ENCODE measurements at places on chromosomes 1 and 21.

DNA sequence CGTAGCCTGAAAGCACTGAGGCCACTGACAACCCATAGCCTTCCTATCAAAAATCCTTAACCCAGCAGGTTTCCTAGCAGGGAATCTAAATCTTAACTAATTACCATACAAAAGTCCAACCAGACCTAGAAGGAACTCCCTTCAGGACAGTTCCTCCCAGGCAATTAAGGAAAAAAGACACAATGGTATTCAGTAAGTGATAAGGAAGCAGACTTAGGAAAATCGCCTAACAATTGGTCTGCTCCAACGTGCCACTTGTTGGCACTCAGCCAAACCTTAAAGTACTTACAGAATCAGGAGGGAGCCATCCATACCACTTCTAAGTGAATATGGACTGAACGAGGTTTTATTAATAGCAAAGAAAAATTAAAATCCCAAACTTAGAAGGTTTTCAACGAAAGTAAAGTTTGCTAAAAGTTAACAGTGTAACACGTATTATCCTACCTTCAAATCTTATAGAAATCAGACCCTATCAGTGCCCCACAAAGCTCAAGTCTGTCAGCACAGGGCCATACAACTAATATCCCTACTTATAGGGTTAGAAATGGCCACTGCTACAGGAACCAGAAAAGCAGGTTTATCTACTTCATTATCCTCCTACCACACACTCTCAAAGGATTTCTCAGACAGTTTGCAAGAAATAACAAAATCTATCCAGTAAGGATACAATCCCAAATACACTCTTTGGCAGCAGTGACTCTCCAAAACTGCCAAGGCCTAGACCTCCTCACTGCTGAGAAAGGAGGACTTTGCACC is 29.0 kb downstream of the SPATA6 start:
- no peak for DNase-seq

DNA sequence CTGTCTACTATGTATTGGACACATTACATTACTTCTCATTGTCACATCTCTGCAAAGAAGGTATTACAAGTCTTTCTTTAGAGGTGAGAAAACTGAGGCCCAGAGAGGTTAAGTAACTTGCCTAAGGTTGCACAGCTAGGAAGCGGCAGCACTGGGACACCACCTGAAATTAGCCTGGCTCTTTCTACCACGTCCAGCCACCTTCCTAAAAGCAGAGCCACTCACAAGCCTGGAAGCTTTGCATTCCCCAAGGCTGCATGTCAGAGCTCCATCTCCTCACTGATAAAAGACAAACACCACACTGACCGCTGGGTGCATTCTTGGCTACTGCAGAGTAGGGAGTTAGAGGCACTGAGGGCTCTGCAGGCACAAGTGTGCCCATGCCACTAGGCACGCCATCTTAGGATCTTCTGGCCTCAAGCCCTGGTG is 2.4 kb downstream of the CD247 start:
- DNase-seq: no peak

DNA sequence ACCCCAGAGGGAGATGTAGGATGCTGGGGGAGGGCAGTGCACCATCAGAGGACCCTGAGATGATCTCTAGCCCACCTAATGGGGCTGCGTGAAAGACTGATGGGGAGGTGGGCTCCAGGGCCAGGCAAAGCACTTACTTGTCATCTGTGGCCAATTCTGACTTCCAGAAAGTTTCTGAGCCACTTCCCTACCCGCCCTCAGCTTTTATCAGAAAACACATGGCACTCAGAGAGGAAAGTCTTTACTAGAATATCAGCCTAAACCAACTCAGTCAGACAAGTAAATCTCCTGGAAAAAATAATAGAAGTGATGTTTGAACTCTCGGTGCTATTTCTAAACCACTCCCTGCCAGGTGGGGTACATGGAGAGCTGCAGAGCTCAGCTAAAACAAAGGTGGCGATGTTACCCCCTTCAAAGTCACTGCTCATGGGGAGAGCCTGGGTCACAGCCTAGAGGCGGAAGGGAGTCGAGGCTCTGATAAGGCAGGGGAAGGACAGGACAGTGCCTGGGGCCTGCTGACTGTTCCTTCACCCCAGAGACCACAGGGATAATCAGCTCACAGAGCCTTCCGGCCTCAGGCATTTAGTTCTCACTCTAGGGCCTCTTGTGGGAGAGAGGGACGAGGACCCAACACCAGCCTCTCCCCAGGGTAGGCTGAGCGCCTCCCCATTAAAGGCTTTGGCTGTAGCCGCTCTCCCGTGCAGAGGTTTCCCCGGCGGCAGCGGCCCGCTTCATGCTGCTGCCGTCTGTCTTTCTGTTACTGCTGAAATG is 14.2 kb downstream of the SMIM12 start:
- no peak for DNase-seq

- peak; percentile 77 for DNase-seq
These were observed 139.2 kb downstream of the CLIC6 start for GRCh38 chr21:34807881-34808568.

DNA sequence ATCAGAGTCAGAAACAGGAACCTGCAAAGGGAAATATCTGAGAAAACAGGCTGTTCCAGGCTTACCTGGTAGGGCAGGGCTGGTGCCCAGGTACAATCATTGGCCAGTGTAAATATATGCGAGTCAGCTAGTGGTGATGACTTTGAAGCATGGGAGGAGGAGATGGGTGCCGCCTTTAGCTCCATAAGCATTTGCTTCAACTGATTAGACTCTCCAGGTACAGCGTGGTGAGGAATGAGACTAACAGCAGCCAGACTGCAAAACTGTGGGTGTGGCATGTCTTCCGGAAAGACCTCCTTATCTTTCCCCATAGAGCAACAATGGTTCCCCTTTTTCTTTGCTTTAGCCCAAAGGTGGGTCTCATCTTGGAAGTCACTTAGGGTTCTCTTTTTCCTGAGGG is 137.2 kb downstream of the LRIG2 start:
- no peak for DNase-seq

DNA sequence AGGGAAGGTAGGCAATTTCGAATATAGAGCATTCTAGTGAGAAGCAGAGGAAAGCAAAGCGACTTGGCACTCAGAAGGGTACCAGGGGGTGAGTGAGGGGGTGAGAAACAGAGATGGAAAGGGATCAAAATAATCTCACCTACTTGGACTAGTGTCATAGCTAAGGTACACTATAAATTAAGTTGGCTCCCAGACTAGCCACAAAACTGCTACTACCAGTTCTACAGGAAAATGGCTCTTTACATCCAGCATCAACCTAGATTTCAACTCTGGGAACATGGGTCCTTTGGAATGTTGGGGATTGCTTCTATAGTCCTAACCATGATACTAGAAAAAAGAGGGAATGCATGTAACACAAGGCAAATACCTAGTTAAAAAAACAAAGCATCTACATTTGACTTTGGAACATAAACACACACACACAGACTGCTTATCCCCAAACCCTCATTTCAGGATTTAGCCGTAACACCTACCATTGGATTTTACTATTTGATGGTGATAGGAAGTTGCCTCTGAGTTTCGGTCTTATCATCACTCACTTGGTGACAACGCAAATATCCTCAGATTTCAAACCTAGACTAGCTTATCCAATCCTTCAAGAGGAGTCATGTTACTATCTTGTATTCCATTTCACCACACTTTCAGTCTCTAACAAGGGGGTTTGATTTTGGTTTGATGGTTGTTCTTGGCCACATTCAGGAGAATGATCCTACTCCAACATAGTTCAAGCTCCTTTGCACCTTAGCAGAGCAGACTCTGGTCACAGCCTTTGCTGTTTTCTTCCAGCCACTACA is 5.6 kb downstream of the ZBTB21 start:
- DNase-seq: no peak

DNA sequence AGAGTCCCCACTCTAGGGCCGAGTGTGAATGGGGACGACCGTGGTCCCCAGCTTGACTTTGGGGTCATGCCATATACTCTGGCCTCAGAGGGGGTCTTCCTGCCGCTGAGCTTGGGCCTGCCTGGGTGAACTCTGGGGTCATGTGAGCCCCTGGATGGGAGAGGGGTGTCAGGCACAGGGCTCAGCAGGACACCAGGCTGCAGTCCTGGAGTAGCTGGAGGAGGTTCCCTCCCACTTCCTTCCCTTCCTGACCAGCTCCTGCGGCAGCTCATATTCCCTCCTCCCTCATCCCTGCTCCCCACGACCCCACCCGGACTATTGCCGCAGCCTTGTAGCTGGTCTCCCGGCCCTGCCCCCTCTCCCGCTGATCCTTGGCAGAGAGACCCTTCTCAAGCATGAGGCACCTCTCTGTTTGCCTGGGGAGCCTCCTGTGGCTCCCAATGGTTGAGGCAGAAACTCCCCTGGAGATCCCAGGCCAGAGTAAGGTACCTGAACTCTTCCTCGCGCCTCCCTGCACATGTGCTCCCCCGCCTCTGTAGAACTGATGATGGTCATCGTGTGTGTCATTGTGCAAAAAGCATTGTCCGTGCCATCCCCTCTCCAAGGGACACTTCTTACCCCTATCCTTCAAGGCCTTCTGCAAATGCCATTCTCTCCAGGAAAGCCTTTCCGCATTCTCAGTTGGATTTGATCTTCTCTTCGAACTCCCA is 1.8 kb downstream of the TNFRSF1B start:
- no peak for DNase-seq

- DNase-seq: no peak
These were observed 265.7 kb downstream of the COL11A1 start for GRCh38 chr1:102842606-102843005.

- no peak for DNase-seq
These were observed 96.3 kb upstream of the UBE2U start for GRCh38 chr1:64107118-64107519.

DNA sequence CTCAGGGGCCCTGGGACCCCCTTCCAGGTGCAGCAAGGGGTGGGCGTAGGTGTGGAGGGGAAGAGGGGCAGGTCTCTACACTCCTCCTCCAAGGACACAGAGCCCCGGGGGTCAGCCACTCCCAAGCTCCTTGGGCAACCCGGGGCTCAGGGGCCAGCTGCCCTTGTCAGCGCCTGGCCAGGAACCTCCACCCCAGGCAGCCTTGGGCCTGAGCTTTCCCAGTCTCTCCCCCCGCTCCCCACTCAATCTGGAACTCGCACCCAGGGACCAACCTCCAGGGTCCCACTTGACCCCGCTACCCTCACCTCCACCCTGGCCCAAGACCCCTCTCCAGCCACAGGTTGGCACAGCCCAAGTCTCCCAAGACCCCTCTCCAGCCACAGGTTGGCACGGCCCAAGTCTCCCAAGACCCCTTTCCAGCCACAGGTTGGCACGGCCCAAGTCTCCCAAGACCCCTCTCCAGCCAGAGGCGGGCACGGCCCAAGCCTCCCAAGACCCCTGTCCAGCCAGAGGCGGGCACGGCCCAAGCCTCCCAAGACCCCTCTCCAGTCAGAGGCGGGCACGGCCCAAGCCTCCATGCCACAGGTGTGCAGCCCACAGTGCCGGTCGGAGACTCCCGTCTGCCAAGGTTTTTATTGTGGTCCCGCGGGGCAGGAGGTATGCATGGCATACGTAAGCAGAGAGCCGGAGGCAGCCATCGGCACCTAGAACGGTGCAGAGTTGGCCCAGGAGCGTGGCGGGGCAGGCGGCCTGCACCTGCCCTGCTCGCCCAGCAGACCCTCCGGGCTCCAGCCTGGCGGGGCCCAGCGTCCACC is 3.0 kb downstream of the TNFRSF4 start:
- no peak for DNase-seq

DNA sequence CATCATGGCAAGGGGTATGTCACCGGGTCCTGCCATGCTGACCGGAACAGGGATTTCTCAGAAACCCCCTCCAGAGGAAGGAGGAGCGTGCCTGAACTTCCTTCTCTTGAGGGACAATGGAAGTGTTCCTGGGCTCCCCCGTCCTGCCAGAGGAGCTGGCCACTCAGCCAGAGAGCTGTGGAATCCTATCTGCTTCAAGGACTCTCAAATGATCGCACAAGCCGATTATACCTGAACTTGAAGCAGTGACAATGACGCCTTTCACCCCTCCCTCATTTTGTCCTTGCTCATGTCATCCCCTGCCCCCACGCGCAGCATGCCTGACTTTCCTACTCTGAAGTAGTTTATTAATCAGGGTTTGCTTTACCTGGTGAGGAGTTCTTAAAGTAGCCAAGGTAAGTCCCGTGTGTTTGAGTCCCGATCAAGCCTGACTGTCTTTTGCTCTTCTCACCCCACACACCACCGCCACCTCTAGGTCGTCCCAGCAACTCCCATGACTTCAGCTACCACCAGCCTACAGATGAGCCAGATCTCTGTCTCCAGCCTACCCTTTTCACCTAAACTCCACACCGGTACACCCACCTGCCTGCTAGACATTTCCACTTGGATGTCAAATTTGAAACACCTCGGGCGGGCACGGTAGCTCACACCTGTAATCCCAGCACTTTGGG is 25.0 kb upstream of the PRELP start:
- DNase-seq: no peak

DNA sequence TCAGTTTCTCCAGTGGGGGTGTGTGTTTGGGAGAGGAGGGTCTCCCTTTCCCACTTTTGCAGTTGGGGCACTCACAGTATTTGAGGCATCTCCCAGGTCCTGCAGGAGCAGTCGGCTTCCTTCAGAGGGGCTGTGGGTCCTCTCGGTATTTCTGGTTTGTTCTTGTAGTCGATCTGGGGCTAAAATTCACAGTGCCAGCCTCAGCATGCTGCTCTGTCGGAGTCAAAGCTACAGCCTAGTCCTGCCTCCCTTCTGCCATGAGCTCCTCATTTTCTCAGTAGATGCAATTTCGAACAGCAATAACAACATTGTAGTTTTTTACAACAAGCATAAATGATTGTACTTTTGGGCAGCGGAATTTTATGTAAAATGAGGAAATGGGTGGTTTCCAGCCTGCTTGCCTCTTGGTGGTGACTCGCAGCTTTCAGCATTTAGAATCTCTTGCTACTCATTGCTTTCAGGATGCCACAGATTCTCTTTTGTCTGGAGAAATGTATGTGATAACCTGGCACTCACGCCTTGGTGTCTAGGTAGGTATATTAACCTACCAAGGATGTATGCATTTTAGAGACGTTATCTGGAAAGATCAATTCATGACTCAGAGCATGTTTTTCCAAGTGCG is 82.4 kb upstream of the C21orf91 start:
- no peak for DNase-seq

DNA sequence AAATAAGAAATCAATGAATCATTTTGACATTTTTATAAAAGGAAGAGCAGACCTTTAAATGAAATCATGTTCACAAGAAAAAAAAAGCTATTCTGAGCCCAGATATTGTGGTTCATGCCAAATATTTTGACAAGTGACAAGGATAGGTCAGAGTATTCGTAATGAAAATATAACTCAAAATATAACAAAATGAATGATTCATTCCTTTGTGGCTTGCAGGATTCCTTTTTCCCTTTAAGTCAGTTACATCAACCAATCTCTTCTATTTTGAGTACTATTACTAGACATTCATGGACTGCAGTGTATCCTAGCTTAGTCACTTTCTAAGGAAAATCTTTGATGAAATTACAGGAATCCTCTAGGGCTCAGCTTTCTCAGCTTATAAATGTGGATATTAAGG is 188.7 kb downstream of the COL11A1 start:
- no peak for DNase-seq

- DNase-seq: no peak
These were observed 24.3 kb downstream of the RHBDL2 start for GRCh38 chr1:38917337-38917736.

DNA sequence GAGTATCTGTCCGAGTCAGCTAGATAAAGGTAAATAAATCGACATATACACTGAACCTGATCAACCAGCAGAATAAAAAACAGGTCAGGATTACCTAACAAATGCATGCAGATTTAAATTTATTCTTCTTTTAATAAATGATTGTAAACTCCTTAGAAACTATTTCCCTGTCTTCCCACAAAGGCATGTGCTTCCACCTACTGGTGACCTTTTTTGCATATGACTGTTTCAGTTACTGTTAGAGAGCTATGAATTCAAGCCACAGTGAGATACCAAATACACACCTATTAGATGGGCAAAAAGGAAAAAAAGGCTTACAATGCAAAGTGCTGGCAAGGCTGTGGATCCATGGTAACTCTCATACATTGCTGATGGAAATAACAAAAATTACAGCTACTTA is 957.4 kb upstream of the NCAM2 start:
- DNase-seq: no peak

Data from activated naive CD8-positive, alpha-beta T cell treated with anti-CD3 and anti-CD28 coated beads, Interleukin-2, amount 50 U/mL, for 24 hours (primary cell).